Osteoblast (primary cell): ENCODE measurements at places on chromosomes 7 and 10. TPM values are rescaled to one million over a fixed set of nuclear protein-coding genes. Genes with fewer than 3 reads are reported as not detected.

UCMA gene
- total RNA-seq, result not detected in 2 replicates

RSU1 gene
- 94.1 and 100 TPM in 2 replicates for total RNA-seq

HOXA7 gene
- 3.6 and 4.4 TPM in 2 replicates for total RNA-seq

DNA sequence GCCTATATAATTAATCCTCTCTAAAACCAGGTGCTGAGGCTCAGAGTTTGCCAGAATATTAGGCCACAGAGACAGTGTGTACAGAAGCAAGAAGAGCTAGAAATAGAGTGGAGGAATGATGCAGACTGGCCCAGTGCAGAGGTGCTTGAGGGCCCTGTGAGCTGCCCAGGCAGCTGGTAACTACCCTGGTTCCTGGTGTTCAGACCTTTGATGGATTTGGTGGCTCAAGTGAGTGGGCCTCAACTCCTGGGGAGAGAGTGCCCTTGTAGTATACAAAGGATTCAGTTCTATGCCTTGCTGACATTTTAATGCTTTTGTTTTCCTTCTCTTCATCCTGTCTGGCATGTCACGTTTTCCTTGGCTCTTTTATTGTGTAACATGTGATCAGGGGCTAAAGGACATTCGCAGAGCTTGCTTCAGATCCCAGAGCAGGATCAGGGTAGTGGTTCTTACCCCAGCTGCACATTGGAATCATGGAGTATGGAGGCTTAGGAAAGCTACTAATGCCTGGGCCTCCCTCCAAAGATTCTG is 20.0 kb downstream of the LRRC4 start:
- DNase-seq, result no peak

DNA sequence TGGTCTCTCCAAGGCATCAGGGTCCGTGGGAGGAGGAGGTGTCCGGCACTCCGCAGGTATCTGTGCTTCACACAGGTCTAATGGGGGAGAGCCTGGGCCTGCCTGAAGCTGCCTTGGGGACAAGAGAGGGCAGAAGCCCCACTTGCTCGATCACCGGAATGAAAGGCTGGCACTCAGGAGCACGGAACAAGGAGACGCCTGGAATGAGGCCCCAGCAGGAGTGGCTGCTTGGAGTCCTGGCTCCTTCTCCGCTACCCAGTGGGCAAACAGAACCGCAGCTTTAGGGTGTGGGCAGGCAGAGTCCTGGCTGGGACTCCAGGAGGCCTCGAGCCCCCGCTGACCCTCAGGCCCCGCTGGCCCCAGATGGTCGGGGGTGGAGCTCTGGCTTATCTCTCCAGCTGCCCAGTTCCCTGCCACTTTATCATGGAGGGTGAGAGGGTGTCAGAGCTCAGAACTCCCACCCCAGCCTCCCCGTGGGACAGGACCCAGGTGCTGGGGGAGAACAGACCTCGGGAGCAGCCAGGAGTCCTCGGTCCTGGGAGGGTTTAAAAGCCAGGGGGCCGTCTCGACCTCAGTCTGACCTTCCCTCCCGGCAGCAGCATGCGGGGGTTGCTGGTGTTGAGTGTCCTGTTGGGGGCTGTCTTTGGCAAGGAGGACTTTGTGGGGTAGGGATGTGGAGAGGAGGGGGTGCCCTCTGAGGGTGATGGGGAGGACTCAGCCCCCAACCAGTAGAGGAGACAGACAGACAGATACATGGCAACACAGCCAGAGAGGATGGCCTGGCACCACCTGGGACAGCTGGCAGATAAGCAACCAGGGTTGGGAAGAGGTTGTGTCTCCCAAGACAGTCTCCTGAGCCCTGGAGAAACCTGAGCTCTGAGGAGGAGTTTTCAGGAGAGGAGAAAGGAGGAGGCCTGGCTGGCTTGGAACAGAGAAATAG is at the start of gene CPA1:
Gene CPA1 (plus strand): TSS at position 574 of the 940 bp plus-strand sequence. CDS start 27 bp downstream, at position 601.
- peak; percentile 78 for DNase-seq
